Memory B cell (primary cell): ENCODE measurements at places on chromosomes 13 and 19.

DNA sequence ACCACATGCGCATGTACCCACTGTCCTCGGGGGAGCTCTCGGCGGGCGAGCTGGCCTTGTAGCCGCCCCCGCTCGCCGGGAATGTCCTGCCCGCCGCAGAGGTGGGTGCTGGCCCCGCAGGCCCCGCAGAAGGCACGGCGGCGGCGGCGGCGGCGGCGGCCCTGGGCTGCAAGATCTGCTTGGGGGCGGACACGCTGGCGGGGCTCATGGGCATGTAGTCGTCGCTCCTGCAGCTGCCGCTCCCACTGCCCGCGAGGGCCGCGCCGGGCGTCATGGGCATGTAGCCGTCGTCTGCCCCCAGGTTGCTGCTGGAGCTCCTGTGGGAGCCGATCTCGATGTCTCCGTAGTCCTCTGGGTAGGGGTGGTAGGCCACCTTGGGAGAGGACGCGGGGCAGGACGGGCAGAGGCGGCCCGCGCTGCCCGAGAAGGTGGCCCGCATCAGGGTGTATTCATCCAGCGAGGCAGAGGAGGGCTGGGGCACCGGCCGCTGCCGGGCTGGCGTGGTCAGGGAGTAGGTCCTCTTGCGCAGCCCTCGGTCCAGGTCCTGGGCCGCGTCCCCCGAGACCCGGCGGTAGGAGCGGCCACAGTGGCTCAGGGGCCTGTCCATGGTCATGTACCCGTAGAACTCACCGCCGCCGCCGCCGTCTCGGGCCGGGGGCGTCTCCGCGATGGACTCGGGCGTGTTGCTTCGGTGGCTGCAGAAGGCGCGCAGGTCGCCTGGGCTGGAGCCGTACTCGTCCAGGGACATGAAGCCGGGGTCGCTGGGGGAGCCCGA, 2.4 kb downstream of the IRS2 start:
- no peak for DNase-seq

- no peak for DNase-seq
Observed at GRCh38 chr19:7159105-7159933, 89.8 kb downstream of the ZNF557 start.

DNA sequence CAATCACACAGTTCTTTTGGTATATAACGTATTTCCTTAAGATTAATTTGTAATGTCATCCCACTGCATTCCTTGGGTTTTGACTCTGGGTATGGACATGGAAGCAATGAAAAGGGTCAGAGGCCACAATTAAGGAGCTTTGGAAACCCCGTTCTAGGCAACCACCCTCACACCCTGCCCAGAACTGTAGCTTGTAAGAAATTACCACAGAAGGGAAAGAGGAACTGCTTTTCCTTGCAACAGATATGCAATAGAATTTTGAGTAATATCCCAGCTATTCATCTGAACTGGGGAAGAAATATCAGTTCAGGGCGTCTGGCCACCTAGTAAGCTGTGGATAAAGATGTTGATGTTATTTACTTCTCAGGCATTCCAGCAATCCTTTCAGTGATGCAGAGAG, 985 bp upstream of the CLC start:
- DNase-seq = no peak

DNA sequence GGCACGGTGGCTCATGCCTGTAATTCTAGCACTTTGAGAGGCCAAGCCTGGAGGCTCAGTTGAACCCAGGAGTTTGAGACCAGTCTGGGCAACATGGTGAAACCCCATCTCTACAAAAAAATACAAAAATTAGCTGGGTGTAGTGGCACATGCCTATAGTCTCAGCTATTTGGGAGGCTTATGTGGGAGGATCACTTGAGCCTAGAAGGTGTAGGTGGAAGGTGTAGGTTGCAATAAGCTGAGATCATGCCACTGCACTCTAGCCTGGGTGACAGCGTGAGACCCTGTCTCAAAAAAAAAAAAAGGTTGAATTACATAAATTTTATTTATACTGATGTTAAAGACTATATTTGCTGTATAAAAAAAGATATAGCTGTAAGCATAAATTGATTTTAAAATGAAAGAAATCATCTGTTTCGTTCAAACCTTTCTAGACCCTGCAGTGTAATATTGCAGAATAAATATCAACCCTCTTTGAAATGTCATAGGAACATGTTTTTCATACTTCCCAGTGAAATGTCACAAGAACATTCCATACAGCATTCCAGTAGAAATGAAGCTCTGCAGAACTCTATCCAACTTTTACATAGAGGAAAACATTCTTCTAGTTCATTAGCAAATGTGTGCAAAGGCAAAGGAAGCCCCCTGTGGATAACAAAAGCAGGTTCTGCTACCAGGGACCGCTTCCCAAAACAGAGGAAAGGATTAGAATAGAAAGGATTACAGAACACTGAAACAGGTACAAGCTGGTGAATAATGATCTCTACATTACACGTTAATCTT, 76.0 kb downstream of the CAB39L start:
- no peak for DNase-seq

DNA sequence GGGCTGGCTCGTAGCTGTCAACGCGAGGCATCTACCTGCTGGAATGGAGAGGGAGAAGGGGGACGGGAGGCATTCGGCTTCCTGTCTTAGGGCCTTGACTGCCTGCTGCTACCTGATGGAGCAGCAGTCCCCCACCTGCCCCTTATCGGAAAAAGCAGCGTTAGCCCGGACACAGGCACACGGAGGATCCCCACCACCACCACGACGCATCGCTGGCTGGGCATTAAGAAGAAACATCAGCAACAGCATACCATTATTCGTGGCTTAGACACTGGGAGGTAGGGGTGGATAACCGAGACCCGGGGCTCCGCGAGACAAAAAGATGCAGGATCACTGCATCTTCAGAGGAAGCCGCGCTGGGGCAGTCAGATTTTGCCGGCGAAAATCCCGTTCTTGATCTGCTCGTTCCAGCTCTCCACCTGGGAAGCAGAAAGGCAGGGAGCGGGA, 1.1 kb downstream of the COX6B2 start:
- DNase-seq = no peak

DNA sequence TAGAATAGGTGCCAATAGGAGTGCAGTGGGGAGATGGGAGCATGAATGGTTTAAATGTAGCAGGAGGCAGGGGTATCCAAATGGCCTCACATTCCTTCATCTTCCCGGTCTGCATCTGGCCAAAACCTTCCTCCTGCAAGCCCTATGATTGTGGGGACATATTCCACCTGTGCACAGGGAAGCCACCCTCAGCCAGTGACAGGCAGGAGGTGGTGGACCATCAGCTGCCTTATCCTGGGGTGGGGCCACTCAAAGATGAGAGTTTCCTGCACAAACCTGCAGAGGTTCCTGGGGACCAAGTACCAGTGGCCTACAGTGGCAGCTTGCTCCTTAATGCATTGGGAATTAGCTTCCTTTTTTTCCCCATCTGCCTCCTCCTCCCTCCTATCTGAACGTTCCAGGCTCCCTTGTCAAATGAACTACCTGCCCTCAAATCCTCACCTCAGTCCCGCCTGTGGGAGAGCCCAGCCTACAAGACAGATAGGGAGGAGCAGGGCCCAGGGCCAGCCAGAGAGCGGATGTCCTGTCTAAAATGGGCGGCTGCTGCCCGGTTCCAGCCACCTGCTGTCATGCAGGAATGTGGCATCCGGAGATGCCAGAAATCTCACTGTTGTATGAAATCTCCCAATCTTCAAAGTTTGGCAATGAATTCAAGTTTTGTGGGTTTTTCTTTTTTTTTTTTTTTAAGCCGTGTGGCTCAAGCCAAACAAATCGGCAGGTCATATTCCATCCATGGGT, 85.0 kb downstream of the TSHZ3 start:
- DNase-seq = no peak

GRCh38 chr19:31694761-31695160, 345.5 kb upstream of the TSHZ3 start:
- no peak for DNase-seq

GRCh38 chr13:37192956-37193355, 87.5 kb upstream of the CSNK1A1L start:
- DNase-seq = no peak

- DNase-seq = peak; percentile 97
Observed at GRCh38 chr19:1239796-1240737, 1.5 kb upstream of the ATP5F1D start.

- DNase-seq = no peak
Observed at GRCh38 chr19:42203700-42204099, 13.8 kb downstream of the DEDD2 start.

GRCh38 chr13:75402787-75403186, 79.2 kb downstream of the TBC1D4 start:
- DNase-seq = no peak

DNA sequence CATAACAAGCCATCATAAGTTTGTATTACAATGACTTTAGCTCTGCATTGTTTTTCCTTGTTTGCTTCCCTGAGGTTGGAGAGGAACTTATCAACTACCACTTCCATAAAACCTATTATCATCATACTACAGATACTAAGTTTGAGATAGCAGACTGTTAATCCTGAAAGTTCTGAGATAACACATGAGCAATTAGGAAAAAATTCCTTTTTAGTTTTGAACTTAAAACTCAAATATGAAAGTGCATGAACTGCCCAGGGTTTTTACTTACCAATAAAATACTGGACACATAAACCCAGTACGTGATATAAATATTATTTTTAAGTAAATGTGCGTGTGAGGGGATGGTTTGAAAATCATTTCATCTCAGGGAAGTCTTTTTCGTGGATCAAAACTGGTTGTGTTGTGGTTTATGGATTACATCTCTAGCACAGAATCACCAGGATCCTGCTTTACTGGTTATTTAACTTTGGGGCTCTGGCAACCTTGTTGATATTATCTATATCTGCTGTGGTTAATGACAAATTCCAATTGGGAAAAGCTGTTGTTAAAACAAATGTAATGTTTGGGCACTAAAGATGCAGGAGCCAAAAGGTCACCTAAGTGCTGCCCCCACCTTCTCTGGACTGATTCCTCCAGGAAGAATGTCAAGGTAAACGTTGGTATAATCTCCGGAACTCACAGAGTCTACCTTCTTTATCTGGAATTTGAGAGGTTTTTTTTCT, 12.4 kb downstream of the CDX2 start:
- no peak for DNase-seq

DNA sequence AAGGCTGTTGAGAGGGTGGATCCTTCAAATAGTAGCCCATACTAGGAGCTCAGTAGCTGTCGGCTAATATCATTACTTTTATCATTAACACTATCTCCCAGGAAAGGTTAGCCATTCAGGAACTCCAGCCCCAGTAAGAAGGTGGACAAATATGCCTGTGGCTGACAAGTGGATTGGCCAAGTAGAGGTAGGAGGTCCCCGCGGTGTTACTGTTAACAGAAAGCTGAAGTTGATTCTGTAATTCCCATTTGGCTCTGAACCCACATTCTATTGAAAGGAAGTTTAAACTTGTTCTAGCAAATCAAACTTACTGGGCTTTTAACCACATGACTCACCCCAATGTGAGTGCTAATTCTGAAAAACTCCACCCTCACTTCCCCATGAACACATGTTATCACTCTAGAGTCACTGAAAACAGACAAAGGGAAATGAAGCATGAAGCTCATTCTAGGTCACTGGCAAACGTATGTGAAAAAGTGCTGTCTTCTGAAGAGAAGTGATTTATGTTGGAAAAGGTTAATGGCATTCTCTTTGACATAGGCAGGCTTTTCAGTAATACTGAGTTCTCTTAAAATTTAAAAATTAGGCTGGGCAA, 273.5 kb downstream of the FGF14 start:
- DNase-seq = no peak

- no peak for DNase-seq
Observed at GRCh38 chr19:11091703-11092153, 2.5 kb downstream of the LDLR start.

DNA sequence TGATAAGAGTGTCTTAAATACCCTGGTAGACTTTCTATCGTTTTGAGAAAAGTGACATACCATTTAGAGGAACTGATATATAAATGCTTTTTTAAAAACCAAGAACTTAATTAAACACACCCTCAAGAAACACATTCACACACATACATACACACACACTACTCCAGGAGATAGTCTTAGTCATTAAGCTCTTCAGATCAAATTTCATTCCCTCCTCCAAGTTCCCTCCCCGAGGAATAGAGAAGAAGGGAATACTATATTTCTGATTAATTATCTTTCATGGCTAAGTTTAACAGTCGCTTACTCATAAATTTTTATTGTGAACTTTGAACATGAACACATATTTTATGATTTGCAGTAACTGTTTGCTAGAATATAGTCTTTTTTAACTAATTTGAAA, 1109.5 kb downstream of the SLITRK1 start:
- no peak for DNase-seq

DNA sequence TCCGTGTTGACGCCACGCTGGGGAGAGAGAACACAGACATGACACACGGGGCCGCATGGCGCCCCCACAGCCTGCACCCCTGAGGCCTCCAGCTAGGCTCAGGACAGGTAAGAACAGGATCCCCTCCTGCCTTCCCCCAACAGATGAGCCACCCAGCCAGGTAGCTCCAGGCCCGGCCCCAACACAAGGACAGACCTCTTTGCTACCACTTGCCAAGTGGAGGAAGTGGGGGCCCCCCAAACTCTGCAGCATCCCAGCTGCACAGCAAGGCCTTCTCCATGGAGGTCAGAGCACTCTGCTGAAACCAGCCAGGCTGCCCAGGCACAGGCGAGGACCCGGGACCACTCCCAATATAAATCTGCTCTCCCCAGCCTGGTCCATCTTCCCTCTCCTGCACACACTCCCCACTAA, 31.5 kb downstream of the PEPD start:
- DNase-seq = no peak

GRCh38 chr13:79060216-79060615, 345.8 kb downstream of the RBM26 start:
- no peak for DNase-seq

GRCh38 chr19:18719541-18719940, 36.1 kb downstream of the CRTC1 start:
- DNase-seq = no peak

DNA sequence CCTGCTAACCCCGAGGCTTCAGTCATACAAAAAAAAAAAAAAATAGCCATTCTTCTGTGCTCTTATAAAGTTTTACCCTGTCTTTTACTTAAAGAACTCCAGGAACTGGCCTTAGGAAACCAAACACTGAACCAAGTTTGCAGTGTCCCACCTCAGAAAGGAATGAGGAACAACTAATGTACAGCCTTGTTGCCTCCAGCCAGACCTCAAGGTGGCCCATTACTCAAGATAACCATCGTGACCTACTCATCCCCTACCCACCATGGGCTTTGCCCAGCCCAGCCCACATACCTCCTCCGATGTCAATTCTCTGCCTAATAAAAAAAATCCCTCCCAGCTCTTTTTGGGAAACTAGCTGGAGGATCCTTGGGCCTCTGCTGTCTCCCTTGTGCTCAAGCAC, 133.2 kb downstream of the STARD13 start:
- DNase-seq = no peak

DNA sequence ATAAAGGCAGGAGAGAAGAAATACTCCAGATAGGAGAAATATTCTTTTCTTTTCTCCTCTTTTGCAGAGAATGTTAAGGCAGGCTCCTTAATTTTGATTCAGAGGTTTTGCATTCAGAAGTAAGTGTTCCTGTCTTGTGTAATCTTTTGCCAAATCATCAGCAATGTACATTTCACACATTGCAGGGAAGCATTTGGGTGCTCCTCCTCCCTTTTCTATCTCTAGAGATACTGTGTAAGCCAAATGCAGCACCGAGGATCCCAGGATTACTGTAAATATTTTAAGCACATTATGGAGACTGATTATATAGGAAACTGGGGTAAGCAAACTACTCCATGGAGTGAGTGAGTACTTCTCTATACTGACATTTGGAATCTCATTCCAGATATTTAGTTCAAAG, 7.2 kb downstream of the ATP8A2 start:
- no peak for DNase-seq

- no peak for DNase-seq
Observed at GRCh38 chr19:29945433-29945832, 3.4 kb downstream of the URI1 start.

GRCh38 chr13:79533781-79534400, 52.9 kb downstream of the NDFIP2 start:
- no peak for DNase-seq

GRCh38 chr19:17332677-17333581, 1.7 kb downstream of the ANO8 start:
- no peak for DNase-seq
